Stimulated activated CD8-positive, alpha-beta memory T cell treated with anti-CD3 and anti-CD28 coated beads, Interleukin-7, amount 100 ng/mL, for 48 hours (primary cell): ENCODE measurements at places on chromosomes 2 and 18.

GRCh38 chr18:27843783-27844777 lies 332.9 kb downstream of the CDH2 start:
- DNase-seq: no peak

DNA sequence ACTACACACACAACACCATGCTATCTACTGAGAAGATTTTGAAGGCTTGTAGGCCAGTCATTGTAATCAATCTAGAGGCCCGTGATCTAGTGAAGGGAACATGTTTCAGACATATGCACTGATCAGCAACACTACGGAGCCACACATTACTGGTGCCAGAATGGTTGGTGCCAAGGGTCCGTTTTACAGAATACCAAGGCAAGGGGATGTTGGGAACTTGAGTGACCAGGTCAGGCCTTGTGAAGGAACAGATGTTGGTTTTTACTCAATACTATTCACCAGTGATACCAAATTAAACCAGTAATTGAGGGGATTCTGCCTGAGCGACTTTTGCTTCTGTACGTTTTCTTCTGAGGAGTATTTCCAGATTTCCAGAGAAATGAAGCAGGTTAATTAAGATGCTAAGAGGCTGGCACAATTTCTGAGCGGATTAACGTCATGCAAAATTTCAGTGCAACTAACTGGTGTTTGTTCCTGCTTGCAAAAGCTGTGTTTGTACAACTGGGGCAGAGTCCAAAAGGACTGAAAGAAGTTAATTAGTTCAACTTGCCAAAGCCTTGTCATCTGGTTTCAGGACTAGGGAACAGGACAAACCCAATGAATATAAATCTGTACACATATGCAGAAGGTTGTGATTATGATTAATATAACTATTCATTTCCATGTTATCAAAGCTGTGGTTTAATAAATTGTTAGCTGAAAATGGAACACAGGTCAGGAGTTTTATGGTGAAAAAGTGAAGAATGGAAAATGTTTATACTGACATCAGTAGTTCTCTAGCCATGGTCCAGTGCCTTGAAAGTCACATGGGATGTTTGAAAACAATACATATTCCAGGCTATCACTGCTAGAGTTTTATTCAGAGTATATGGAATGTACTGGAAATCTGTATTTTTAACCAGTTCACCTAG lies 432.1 kb upstream of the DCC start:
- DNase-seq: no peak

DNA sequence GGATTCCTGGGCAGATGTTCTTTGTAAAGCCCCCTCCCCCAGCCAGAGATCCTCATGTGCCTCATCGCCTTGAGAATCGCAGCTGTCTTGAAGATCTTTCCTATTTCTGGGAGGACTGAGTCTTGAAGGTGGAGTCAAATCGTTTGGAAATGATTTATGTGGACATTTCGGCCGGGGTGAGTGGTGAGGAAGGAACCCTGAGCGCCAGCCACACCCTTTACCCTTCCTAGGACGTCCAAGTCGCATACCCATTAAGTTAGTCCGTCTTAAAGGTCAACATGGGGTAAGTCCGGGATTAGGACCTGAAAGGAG lies 84.9 kb upstream of the ZCCHC2 start:
- DNase-seq: no peak

- no peak for DNase-seq
Observed at GRCh38 chr2:61218076-61218816, 56.3 kb downstream of the C2orf74 start.
